GM12864 (cell line): ENCODE measurements at places on chromosomes 2 and 18.

DNA sequence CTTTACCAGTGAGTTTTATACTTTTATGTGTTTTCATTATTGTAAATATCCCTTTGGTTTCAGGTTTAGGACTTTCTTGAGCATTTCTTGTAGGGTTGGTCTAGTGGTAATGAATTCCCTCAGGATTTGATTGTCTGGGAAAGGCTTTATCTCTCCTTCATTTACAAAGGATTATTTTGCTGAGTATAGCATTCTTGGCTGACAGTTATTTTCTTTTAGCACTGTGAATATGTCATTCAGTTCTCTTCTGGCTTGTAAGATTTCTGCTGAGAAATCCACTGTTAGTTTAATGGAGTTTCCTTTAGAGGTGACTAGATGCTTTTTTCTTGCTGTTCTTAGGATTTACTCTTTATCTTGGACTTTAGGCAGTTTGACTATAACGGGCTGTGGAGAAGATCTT, 373.9 kb downstream of the TSN start:
- no peak for DNase-seq

- no peak for DNase-seq
Observed at GRCh38 chr18:80253871-80254492, 6.7 kb upstream of the PARD6G start.

- DNase-seq: no peak
Observed at GRCh38 chr2:37344453-37345361, at the start of gene QPCT. Gene QPCT (plus strand): TSS chr2:37344630. CDS start chr2:37344732, 102 bp downstream.

DNA sequence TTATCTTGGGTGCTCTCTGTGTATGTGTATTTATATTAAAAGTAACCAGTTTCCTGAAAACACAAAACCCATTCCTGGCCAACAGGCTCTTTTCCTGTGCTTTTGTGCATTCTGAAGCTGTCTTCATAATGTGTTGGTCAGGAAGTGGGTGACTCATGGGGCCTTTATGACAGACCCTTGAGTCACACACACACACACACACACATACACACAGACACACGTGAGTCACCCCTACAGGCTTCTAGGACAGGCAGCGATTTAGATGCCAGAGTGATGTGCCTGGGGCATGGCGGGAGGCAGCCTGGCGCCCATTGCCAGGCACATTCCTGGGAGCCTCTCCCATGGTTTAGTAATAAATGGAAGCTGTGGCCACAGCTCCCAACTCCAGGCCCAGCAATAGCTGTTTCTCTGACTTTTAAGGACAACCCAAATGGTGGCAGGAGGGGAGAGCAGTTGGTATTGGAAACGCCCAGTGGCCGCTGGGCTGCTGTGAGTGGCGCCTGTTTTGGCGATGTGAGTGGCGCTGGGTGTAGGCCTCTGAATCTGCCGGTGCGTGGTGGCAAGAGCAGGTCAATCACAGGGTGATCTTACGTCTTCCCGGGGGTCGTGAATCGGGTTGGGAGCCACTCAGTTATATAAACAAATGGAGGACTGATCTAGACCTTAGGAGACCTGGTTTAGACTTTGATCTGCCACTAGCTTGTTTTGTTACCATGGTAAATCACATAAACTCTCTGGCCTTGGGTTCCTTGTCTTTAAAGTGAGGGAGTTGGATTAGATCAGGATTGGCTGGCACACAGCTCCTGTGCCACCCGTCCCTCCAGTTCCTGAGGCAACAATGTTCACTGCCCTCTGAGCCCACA, 150.7 kb upstream of the DLX2 start:
- peak; percentile 10 for DNase-seq

- DNase-seq: no peak
Observed at GRCh38 chr2:71821856-71822255, 325.8 kb downstream of the CYP26B1 start.

GRCh38 chr2:216431531-216431856, 19.2 kb downstream of the SMARCAL1 start:
- no peak for DNase-seq

- no peak for DNase-seq
Observed at GRCh38 chr18:37064187-37064586, 235.3 kb downstream of the KIAA1328 start.
